ENCODE measurements at places on chromosomes 4 and X.

- no peak for DNase-seq
Observed at GRCh38 chr4:159776961-159777360, 674.1 kb downstream of the RAPGEF2 start.

- DNase-seq = no peak
Observed at GRCh38 chr4:26529479-26529878, 39.2 kb upstream of the CCKAR start.

DNA sequence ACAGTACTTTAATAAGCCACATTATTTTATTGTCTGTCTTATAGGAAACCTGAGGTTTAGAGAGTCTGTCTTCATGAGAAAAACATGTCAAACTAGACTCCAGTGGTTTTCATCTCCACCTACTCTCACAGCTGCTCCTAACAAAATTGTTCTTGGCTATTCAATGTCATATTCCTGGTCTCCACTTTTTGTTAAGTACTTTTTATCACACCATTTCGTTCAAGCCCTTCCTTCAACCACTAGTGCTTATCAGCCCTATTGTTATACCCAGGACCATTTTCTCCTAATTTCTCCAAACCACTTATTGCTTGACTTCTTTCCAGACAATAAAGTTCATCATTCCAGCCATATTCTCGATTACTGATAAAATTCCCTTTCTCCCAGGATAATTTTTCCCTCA, 1674.3 kb upstream of the AGA start:
- no peak for DNase-seq

DNA sequence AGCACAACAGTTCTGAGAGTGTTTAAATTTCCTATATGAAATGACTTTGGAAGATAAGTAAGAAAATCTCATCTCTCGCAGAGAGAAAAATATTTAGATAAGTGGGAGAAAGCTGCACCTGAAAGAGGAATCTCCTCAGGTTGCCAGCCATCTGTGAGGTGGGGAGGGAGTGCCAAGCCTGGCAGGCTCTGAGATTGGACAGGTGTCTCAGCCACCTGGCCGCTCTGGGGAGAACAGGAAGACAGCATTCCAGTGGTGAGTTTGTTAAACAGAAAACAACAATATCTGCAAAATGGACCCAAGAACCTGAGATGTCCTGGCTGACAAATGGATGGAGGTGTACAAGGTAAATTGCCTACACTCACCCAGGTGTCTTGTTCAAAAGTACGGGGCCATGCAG, 31.3 kb downstream of the EMCN start:
- DNase-seq = no peak

GRCh38 chr4:152166567-152166966, 369.3 kb downstream of the FBXW7 start:
- DNase-seq = no peak

DNA sequence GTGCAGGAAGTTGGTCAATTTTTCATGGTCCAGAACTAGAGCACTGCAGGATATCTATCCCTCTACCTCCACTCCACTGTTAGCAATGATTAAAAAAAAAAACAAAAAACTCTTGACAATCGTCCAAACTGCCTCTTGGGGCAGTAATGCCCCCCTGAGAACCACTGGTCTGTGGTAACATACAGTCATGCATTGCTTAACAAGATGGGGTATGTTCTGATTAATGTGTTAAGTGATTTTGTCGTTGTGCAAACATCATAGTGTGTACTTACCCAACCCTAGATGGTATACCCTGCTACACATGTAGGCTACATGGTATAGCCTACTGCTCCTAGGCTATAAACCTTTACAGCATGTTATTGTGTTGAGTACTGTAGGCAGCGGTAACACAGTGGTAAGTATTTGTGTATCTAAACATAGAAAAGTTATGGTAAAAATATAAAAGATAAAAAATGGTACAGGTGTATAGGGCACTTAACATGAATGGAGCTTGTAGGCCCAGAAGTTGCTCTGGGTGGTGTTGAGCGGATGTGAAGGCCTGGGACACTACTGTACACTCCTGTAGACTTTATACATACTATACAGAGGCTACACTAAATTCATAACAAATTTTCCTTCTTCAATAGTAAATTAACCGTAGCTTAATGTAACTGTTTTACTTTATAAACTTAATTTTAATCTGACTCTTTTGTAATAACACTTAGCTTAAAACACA, 34.1 kb downstream of the ART3 start:
- no peak for DNase-seq

DNA sequence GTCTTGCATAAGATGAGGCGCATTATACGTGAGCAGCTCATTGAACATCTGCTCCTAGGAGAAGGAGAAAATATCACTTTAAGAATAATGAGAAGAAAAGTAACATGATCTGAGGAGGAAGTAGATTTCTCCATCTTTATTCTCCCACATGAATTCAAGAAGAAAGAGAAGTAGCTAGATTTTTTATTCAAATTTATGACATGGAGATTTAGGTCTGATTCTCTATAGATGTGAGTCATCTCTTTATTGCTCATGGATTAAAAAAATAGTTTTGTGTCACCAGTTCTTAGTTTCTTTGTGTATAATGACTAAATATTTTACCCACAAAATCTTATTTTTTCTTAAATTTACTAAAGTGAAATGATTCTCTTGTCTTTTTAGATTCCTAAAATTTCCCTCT, 40.4 kb downstream of the HPGDS start:
- no peak for DNase-seq

GRCh38 chr4:181858741-181859140, 384.5 kb upstream of the TENM3 start:
- no peak for DNase-seq

- DNase-seq = no peak
Observed at GRCh38 chr4:165539801-165540200, 161.0 kb downstream of the CPE start.

DNA sequence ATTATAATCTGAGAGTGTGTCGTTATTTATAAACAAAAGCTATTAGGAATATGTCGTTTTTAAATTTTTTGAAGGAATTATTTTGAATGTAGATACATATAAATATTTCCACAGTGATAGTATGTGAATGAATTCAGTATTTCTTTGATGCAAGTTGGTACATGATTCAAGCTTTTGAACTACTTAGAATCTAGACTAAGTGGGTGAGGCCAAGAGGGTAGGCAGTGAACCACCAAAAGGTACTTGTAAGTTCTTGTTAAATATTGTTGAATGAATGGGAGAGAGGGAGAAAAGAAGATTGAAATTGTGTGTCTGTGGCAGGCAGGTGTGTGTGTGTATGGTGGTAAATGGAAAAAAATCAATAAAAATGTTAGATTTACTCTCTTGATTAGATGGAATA, 69.6 kb downstream of the ARFIP1 start:
- DNase-seq = no peak

GRCh38 chr4:189498457-189498856, 442.2 kb upstream of the FRG1 start:
- DNase-seq = no peak

DNA sequence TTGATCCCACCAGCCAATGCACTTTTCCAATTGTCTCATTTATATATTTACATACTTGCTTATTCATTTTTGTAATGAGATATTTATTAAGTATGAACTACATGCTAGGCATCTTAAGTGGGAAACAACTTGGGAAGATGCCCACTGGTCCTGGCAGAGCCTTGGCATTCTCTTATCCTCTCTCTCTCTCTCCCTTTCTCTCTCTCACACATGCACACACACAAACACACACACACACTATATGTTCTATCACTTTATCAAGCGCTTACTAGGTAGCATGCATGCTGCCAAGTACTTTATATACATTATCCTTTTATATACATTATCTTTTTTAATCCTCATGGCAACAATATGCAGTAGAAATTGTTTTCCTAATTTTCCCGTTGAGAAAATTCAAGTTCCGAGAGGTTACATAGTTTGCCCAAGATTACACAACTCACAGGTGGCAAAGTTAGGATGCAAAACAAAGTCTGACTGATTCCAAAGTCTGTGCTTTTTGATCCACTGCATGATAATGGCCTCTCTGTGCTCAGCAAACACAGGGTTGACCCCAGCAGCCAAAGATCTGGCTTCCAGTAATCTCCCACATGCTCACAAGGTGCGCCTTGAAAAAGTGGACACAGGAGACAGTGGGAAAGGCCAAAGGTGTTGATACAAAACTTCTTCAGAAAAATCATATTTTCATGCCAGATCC, 173.1 kb upstream of the KLF3 start:
- DNase-seq = no peak

DNA sequence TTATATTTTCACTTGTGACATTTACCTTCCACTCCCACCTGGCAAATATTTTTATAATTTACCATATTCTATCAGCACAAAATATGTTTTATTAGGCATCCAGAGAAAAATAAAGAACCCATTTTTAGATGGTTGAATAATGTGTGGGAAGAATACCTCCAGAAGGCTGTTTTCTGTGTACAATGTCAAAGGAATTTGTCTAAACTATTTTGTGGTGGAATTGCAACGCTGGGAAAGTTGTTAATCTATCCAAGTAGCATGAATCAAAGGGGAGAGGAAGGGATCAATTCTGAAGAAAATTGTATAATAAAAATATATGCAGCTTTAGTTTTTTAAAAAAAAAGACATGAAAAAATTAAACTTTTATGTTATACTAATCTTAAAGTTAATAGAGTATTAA, 706.5 kb downstream of the FSTL5 start:
- DNase-seq = no peak

Data from CD4-positive, alpha-beta T cell treated with Interleukin-17A for 1 hour (primary cell).